A549 treated with GW870086 at 1 μM for 4 hours (cell line): ENCODE measurements at places on chromosomes 11 and 22. TPM values are rescaled to one million over a fixed set of nuclear protein-coding genes. Genes with fewer than 3 reads are reported as not detected.

MPZL2 gene
- total RNA-seq = 0.07 to 0.09 TPM in 2 of 5 replicates, not detected in the others

VWCE gene
- total RNA-seq = 0.61 to 0.90 TPM (median 0.68 TPM) in 5 replicates

DMC1 gene
- 2.3 to 6.8 TPM (median 3.6 TPM) in 5 replicates for total RNA-seq

ARL2 gene
- 157 to 200 TPM (median 182 TPM) in 5 replicates for total RNA-seq

OR5B21 gene
- not detected in 5 replicates for total RNA-seq

TRIM34 gene
- 2.6 to 4.0 TPM (median 3.6 TPM) in 5 replicates for total RNA-seq

TMEM258 gene
- total RNA-seq = 216 to 266 TPM (median 234 TPM) in 5 replicates

GRK2 gene
- total RNA-seq = 25.8 to 39.1 TPM (median 36.4 TPM) in 5 replicates

GAL3ST1 gene
- 7.1 to 10.6 TPM (median 9.9 TPM) in 5 replicates for total RNA-seq
